Stimulated activated naive B cell treated with anti-CD40 and anti-IgM and Interleukin-4, amounts not matched to agents 10 μg/mL and 1 μg/mL and 100 μg/mL, for 72 hours (primary cell): ENCODE measurements at places on chromosomes 3 and 15.

- DNase-seq, result no peak
Observed at GRCh38 chr3:99808163-99808794, 9.4 kb upstream of the CMSS1 start.

DNA sequence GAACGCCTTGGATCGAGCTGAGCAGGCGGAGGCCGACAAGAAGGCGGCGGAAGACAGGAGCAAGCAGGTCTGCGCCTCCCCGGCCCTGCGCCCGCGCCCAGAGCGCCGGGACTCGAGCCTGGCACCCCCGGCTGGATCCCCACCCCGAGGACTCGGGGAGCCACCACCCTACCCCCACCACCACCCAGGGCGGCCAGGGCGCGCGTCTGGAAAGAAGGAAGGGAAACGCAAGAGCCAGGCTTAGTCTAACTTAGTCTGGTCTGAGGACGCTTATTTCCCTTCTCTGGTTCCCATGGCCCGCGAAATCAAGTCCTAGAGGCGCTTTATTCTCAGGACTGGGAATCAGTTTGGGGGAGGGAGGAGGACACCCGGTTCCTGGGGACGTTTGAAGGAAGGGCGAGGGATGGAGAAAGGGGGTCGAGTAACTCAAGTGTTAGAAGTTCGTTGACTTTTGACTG lies 359 bp downstream of the TPM1 start:
- DNase-seq, result no peak

GRCh38 chr3:124862006-124862405 lies 25.2 kb downstream of the ITGB5 start:
- DNase-seq, result no peak

- no peak for DNase-seq
Observed at GRCh38 chr3:53402326-53402725, 55.0 kb upstream of the DCP1A start.

DNA sequence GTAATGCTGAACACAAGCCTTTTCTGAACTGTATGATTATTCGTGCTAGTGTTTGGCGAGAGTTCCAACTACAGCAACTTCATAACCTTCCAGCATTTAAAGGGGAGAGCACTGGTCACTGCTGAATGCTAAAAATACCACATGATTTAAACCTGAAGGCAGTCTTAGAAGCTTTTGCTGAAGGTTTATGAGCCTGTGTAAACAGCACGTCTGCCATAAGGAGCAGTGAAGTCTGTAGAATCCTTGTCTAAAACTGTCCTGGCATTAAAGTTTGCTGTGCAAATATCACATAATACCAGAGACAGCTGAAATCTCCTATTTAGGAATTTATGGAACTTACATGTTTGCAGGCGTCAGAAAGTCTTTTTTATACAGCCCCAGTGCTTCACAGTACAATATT lies 5.9 kb downstream of the SATB1 start:
- no peak for DNase-seq

- DNase-seq, result no peak
Observed at GRCh38 chr3:147615035-147615434, 205.9 kb downstream of the ZIC1 start.

- no peak for DNase-seq
Observed at GRCh38 chr15:96160269-96160668, 170.2 kb upstream of the NR2F2 start.

DNA sequence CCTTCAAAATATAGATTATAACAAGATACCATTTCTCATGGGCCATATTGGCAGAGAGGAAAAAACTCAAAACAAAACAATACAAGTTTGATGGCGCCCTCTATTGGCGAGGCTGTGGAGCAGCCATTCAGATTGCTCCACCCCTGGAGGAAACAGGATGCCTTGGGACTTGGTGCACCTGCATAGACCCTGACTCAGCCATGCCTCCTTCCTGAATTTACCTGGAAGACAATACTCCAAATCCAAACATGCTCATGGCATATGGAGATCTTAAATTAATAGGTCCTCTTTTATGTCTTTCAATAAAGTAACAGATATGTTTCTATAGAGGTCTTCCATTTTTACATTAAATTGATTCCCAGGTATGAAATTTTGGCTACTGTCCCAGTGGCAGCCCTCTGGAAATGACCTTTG lies 90.0 kb downstream of the APBA2 start:
- peak; percentile 19 for DNase-seq

DNA sequence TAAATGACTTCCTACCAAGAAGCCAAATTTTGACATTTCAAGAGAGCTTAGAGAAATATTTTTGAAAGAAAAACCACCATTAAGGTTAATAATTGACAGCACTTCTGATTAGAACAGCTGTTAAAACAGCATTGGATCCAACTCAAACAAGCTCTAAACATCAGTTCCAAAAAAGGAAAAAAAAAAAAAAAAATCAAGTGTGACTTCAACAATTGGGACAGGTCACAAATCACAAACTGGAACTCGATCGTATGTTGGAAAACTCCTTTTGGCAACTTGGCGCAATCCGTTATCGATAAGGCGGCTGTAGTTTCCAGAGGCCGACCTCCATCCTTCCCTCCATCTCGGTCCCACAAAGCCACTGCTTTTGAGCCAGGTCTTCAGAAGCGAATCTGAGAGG lies 17.8 kb downstream of the TLE3 start:
- DNase-seq, result no peak

DNA sequence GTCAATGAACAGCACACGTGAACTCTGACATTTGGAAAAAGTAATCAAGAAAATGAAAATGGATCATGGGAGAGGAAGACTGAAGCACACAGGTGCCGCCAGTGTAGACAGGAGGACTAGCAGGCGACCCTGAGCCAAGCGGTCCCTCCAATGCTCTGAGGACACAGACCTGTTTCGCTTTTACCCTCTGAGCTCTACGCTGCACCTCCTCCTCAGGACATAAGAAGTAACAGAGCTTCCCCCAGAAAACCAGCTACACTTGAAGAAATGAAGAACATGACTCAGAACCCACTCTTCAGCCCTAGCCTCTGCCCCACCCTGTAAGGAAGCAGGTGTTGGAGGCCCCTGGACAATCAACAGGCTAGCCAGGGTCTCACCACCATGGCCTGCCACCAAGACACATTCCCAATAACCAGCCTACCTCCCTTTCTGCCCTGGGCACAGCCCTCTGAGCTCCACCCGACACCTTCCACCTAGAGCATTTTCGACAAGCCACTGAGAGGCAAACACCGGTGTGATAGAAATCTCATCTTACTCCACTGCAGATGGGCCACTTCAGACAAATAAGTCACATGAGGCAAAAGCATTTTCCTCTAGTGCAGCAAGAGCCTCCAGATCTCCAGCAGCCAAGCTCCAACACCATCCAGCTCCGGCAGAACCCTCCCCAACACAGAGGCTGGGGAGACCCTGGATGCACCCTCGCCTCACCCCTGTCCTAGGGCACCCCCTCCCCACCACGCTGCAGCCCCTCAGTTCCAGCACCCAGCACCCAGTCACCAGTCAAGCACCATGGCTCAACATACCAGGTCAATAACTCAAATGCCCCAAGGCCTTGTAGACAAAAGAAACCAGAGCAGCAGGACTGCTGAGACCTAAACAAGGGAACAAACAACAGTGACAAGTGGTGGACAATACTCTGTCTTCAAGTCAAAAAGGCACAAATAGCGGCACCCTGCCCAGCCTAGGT lies 11.4 kb downstream of the FAM174B start:
- no peak for DNase-seq

DNA sequence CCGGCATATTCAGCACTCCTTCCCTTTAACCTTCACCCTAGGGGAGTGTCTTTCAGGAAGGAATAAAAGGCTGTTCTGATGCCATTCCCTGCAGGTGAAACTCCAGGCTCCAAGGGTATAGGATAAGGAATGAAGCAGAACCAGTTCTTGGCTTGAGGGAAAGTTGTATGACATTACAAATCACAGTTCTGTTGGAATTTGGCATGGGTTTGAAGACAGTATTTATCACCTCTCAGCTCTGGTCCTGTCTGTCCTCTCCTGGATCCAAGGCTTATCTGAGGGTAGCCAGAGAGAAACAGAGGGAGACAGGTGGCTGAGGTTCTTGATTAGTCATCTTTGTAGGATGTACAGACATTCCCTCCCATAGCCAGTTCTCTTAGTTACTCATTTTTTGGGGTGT lies 37.1 kb downstream of the RAB11A start:
- no peak for DNase-seq
